Activated CD4-positive, alpha-beta T cell treated with anti-CD3 and anti-CD28 coated beads, Interleukin-10, Interleukin-2, amounts not matched to agents 100 ng/mL and 50 ng/mL, durations not matched to agents 16 hours and 8 hours (primary cell): ENCODE measurements at places on chromosomes 7 and 10.

DNA sequence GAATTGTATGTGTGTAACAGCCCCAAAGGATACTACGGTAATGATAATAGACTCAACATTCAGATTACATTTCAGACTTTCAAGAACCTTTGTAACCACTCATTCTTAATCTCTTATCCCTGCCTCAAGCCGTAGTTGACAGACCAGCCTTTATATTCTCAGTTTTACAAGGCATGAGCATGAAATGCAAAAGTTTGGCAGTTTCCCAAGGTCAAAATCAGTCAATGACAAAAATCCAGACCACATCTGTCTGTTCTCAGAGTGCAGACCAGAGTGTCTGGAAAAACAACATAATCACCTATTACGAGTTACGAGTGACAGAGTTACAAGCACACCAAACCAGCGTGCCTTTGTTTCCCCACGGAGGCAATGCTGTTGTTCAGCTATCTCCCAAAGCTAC, 178.6 kb upstream of the LRGUK start:
- no peak for DNase-seq

- no peak for DNase-seq
Measured at GRCh38 chr10:11901454-11901832, 78.3 kb downstream of the PROSER2 start.

- no peak for DNase-seq
Measured at GRCh38 chr7:27527348-27527714, 135.4 kb downstream of the HIBADH start.

- no peak for DNase-seq
Measured at GRCh38 chr7:72805526-72806494, 22.2 kb downstream of the TYW1B start.

DNA sequence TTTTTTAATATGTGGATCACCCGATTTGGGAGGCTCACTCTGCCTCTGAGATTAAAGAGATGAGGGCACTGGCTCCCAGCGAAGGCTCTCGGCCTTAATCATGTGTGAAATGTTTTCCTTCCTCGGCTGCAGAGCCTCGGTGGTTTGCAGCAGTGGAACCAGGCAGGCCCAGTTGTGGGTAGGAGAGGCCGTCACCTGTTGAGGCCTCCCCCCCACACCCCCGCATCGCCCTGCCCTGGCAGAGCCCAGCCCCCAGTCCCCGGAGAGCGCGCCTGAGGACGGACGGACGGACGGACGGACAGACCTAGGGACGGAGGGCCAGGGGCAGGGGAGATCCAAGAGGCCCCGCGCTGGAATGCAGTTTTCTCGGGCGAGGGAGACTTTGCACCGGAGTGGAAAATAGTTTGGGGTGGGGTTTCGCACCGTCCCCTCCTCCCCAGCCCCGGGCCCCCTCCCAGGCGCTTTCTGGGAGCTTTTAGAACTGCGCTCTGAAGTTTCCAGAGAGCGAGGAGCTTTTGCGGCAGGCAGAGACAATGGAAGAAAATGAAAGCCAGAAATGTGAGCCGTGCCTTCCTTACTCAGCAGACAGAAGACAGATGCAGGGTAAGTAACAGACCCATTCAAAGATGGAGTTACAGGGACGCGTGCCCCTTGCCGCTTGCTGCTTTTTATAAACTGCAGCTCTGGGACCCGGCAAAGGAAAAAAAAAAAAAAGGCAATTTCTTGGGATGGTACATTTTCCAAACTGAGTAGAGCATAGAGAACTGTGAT, at the start of gene KIAA1217:
Gene KIAA1217, plus strand, starts transcription at position 478 of the 771 bp plus-strand sequence. Its CDS starts 56 bp downstream, at position 534.
- peak; percentile 12 for DNase-seq

DNA sequence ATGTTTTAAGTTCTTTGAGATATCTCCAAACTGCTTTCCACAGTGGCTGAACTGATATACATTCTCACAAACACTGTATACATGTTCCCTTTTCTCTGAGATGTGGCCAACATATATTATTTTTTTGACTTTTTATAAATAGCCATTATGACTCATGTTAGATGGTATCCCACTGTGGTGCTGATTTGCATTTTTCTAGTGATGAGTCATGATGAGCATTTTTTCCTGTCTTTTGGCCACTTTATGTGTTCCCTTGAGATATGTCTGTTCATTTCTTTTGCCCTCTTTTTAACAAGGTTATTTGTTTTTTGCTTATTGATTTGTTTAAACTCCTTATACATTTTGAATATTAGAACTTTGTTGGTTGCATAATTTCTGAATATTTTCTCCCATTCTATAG, 1055.1 kb downstream of the NXPH1 start:
- no peak for DNase-seq

DNA sequence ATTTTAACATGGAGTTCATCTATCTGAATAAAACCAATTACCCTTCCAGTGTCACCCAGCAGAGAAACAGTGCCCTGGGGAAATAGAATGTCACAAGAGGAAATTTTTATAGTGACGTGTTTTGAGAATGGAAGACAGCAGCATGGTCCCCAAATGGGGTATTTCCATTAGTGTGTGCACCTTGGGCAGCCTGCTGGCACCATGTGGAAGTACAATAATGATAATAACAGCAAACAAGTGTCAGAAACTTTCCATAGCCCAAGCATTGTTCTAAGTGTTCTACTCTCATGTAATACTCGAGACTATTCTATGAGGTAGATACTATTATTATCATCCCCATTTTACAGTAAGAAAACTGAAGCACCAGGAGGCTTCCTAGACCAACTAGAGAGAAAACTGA, 2.2 kb upstream of the PDE1C start:
- no peak for DNase-seq

DNA sequence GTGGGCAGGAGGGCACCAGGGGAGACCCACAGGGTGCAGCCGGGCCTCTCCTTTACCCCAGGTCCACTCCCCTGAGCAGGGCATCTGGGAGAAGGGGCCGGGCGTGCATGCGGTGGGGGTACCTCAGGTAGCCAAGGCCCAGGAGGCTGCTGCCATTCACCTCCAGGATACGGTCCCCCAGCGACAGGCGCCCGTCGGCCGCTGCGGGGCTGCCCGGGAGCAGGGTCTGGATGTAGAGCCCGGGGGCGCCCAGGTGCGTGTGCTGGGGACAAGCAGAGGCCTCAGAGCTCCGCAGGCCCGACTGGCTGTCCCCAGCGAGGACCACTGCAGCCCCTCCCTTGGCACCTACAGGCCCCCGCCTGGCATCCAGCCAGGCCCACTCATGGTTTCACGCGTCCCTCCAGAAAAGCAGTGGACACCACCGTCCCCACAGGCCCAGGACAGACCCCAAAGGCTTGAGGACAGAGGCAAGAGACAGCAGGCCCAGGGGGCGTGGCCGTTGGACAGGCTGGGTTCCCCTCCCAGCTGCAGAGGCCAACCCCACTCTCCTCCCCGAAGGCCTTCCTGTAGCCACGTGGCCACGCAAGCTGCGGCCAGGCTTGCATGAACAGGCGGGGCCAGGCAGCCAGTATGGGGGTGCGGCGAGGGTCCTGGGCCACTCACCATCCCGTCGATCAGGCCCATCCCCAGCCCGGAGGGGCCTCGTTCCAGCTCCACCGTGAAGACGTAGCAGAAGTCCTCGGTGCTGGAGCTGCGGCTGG, 24.3 kb downstream of the AP5Z1 start:
- no peak for DNase-seq

DNA sequence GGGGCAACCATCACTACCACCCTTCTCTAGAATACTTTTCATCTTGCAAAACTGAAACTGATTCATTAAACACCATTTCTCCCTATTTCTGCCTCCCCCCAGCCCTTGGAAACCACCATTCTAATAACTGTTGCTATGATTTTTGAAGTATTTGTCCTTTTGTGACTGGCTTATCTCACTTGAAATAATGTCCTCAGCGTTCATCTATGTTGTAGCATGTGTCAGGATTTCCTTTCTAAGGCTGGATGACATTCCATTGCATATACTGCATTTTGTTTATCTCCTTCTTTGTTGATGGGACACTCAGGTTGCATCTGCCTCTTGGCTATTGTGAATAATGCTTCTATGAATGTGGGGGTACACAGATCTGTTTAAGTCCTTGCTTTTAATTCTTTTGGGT, 327.6 kb upstream of the ZNF32 start:
- no peak for DNase-seq

- DNase-seq = no peak
Measured at GRCh38 chr10:11397077-11397965, 214.1 kb downstream of the USP6NL start.

- no peak for DNase-seq
Measured at GRCh38 chr7:130160455-130160854, 44.8 kb downstream of the TMEM209 start.

DNA sequence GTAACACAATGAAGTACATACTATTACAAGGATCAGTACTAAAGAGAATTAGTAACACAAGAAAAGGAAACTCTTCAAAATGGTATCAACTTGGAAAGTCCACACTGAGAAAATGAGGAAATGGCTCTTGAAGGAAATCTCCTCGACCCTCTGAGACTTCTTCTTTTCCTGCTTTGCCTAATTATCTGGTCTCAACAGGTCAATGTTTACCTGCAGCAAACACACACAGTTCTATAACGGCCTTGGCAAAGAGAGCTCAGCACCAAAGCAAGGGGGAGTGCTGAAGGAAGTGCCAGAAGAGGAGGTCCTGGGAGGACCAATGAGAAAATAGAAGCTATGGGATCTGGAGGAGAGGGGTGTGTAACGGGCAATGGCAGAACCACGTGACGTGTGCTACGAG, 21.9 kb downstream of the CHCHD3 start:
- DNase-seq = no peak

GRCh38 chr10:19209319-19209718, 160.7 kb downstream of the MALRD1 start:
- DNase-seq = no peak

DNA sequence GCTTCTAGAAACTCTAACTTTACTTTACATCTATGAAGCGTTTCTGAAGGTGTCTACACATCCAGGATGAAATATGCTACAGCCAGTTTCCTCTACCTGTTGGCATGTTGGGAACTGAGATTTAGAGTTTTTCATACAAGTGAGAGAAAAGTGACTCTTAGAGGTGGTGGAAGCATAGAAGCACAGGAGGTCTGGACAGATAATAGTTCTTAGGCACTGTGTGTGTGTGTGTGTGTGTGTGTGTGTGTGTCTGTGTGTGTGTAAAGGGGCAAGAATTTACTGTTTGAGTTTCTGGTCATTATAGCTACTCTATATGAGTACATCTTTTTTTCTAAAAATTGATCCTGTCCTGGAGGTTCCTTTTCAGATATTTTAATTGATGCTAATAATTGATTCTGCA, 110.7 kb upstream of the MTPN start:
- DNase-seq = no peak
